ENCODE measurements at places on chromosomes 3 and 15.

GRCh38 chr3:65288776-65289175, 601.0 kb upstream of the ADAMTS9 start:
- no peak for DNase-seq

DNA sequence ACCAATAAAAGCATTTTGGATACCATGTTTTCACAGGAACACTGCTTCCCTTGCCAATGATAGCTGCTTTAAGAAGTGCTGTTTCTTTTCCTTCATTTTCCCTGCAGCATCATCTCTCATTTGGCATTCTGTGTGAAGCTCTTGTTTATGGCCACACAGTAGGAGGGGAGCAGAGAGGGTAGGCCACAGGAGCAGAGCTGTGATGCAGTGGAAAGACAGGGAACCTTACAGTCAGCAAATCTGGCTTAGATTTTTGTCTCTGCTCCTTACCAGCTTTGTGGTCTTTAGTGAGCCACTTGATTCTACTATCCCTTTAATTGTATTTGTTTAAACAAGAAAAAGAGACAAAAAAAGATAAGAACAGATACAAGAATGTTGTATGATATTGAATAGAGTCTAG, 138.7 kb downstream of the RPL22L1 start:
- DNase-seq, result no peak

- DNase-seq, result no peak
Observed at GRCh38 chr3:15096046-15096445, 2.9 kb downstream of the RBSN start.

GRCh38 chr3:64410226-64410625, 185.0 kb upstream of the PRICKLE2 start:
- DNase-seq, result no peak

DNA sequence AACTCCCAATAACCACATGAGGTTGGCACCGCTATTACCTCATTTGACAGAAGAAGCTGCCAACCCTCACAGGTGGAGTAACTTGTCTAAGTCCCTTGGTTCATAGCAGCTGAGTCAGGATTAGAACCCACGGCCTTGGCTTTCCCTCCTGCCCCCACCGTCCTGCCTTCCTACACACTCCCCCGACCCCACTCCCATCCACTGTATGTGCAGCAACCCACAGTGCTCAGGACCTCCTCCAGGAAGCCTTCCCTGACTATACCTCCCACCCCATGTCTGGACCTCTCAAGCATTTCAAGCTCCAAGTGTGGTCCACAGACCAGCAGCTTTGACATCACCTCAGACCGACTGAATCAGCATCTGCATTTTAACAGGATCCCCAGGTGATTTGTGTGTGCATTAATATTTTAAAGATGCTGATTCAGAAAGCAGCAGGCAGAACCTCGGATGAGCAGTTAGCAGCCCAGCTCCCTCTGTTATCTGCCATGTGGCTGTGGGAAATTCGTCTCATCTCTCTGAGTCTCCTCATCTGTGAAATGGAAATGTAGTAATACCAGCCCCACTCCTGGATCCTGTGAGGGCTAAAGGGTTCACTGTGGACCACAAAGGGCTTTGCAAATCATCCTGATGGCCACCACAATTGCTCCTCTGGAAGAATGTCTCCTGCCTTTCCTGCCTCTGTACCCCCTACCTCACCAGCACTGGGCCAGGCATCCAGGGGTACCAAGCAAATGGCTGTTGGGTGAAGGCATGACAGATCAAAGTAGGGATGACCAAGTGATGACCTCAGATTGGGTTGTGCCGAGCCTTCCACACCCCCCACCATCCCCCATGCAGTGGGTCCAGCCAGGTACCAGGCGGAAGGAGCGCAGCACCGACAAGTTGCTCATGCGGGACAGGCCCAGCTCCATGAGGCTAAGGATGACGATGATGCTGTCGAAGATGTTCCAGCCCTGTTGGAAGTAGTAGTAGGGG, 62.7 kb downstream of the SCN5A start:
- DNase-seq, result no peak

GRCh38 chr3:141777957-141778813, 15.0 kb downstream of the GRK7 start:
- no peak for DNase-seq
